ENCODE measurements at places on chromosomes 5 and 9.

DNA sequence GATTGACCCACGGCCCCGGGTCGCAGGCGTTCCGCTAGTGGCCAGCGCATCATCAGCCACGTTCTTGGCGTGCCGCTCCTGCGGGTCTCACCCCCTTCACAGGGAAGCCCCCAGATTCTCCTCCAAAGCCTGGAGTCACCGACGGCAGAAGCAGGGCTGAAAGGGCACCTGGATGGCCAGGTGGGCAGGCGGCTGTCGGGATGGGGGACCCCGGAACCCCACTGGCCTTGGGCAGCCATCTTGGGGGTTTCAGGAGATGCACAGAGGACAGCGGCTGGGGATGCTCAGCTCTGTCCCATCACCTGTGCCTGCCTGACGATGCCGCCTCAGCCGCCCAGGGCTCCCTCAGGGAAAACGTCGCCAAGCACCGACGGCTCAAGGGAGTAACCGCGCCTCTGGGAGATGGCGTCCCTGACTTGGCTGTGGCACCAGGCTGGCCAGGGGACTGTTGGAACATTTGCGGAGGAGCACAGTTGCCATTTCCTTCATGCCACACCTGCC, 14.1 kb upstream of the SLC9A3 start:
- DNase-seq, result no peak

DNA sequence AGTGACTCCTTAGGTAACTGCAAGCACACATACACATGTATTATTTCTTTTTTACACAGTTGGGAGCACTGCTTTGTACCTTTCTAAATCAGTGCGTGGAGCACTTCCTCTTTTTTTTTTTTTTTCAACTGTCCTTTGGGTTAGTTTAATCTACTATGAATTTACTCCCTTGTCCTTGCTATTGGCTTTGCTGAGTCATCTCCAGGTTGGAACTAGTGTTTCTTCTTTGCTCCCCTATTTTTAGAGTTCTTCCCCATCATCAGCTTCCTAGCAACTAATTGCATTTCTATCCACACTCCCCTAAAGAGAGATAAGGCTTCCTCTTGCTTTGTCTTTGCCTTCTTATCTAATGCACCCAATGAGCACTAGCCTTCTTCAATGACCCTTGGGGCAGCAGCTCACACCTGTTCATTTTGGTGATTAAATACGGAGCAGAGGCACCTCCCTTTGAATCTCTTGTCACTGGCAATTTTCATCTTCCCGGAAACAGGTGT, 24.3 kb downstream of the S100Z start:
- DNase-seq, result no peak

- DNase-seq, result no peak
Observed at GRCh38 chr9:121281614-121282276, 13.8 kb downstream of the GSN start.

DNA sequence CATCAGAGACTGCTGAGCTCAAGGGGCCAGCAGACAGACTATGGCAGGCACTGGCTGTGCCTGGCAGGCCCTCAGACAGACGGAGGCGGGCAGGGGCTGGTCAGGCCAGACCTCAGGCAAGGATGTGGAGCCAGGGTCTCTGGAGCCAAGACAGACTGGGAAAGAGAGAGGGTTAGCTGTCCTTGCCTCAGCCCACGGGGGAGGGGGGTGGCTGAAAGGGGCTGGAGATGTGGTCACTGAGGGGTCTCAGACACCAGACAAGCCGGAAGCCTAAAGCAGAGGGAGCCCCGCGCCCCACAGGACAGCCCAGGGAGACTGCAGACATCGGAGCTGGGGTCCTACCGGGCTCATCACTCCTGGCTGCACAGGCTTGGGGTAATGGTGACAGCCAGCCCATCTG, 141.2 kb upstream of the FOXD4L5 start:
- no peak for DNase-seq

GRCh38 chr5:158543539-158544387, 556.0 kb downstream of the EBF1 start:
- no peak for DNase-seq

DNA sequence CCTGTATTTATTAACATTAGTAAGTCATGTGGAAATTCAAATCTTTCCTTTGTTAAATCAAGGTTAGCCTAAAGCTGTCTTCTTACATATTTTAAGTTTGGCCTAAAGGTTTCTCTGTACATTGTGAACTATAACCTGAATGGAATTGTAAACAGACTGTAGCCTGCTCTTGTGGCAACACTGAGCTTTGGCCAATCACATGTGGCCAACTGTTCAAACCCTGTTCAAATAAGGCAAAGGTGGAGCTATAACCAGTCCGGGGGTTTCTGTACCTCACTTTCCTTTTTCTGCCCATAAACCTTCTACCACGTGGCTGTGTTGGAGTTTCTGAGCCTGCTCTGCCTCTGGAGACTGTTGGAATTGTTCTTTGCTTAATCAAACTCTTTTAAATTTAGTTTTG, 3.3 kb upstream of the HAPLN1 start:
- DNase-seq, result no peak

DNA sequence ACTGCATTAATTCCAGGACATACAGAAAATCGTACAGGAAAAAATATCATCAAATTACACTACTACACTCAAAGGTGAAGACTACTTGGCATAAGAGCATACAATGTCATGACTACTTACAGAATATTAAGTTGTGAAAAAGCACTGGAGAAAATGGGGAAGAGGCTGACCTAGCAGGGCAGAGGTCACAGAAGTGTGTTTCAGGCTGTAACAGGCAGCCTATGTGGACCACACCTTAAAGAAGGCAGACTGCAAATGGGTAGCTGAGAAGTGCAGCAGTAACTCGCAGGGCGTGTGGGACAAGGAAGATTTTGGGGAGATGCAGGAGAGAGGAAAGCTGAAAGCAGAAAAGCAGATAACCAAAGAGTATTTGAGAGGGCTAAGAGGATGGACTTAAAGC, 167.0 kb upstream of the PIK3R1 start:
- DNase-seq, result no peak

DNA sequence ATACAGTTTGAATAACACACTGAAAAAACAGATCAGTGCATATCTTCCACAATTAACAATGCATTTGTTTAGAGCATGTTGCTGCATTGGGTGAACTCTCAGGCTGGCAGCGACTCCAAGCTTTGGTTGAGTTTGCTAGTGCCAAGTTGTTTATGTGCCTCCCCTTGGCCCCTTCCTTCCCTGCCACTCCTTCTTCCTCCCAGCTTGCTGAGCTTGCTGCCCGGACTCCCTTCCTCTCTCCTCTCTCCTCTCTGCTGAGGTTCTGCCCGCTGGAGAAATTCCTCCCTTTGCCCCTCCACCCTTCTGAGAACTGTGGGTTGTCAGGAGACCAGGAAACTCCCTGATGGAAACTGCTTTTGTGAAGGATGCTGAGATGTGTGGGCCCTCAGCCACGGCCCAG, 247.3 kb downstream of the PDZD2 start:
- no peak for DNase-seq

- no peak for DNase-seq
Observed at GRCh38 chr5:107542831-107543231, 127.9 kb downstream of the EFNA5 start.

DNA sequence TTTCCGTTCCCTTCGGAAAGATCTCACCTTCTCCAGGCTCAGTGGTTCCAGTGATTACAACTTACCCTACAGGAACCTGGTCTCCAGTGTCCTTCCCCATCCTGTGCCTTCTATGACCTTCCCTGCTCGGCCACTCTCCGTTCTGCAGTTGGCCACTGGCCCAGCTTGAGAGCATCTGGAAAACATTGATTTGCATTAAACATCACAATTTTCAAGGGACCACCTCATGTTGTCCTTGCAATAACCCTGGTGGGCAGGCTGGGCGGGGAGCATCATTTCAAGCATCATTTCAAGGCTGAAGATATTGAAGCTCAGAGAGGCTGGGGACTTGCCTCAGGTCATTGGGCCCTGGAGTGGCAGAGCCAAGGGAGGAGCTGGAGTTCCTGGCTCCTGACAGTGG, 177.4 kb downstream of the SEC61B start:
- no peak for DNase-seq

DNA sequence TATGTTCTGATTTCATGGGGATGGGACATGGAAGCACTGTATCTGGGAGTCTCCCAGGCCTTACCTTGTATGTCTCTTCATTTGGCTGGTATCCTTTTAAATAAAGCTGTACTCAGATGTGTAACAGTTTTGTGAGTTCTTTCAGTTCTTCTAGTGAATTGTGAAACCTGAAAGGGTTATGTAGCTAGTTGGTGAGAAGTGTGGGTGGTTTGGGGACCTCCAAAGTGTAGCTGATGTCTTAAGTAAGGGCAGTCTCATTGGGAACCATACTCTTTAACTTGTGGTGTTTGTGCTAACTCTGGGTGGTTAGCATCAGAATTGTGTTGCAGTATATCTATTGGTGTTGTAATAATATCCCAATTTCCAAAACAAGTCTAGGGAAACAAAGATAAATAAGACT, 166.9 kb upstream of the CCNH start:
- DNase-seq, result no peak
